ENCODE measurements at places on chromosomes 1 and 21. TPM values are rescaled to one million over a fixed set of nuclear protein-coding genes. Genes with fewer than 3 reads are reported as not detected.

The TRIM45 gene
- 12.7 TPM for total RNA-seq

DNA sequence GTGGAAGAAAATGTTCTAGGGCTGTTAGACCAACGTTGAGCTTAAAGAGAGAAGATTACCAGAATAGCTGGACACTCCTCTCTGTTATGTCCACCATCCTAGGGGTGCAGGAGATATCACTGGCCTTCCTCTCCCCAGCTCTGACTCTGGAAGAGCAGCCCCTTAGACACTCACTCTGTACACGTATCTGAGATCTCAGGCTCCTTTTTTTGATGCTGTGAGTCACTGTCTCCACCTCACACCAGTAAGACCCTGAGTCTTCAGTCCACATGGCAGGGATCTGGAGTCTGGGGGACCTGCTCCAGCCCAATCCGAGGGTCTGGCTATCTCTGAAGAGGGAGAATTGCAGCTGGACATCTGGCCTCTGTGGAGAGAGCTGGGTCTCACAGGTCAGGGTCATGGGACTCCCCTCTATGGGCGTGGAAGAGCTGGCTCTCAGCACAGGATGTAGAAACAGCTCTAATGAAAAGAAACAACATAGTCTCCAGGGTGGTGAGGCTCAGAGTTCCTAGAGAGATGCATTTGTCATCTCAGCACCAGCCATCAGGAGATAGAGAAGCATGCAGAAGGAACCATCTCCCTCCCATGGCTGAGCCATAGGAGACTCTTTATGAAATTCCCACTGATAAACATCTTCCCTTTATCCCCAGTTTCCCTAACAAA, 3.5 kb downstream of the FCRL3 start:
- no peak for DNase-seq
- H3K27me3 ChIP-seq: peaks cover 18% of the 10 kb centered on the region
- H3K27ac ChIP-seq: no peak overlapping the region

DNA sequence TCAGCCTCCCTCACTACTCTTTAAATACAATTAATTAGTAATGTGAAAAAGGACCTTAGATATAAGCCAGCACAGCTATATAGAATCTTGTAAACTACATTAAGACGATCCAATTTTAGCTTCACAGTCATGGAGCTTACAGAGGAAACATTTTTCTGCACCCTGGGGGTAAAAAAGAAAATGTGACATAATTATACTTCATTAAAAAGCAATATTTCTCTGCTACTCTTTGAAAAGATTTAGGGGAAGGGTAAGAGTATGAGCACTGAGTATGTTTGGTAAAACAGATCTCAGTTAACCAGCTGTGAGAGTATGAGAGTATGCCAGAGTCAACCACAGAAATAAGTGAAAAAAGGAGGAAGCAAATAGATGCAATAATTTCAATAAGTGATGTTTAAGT, 1415.9 kb downstream of the PLA2G4A start:
- H3K27me3 ChIP-seq: no peaks in the 10 kb centered on the region
- H3K27ac ChIP-seq: no peak overlapping the region
- no peak for DNase-seq
- H3K36me3 ChIP-seq: no peaks in the 10 kb centered on the region

- H3K4me1 ChIP-seq: peaks cover 8% of the 10 kb centered on the region
- H3K36me3 ChIP-seq: no peaks in the 10 kb centered on the region
- no peaks in the 10 kb centered on the region for H3K27me3 ChIP-seq
- H3K4me3 ChIP-seq: peak overlapping the region; percentile 90
These were observed 28.1 kb downstream of the RABIF start for GRCh38 chr1:202860744-202861419.

DNA sequence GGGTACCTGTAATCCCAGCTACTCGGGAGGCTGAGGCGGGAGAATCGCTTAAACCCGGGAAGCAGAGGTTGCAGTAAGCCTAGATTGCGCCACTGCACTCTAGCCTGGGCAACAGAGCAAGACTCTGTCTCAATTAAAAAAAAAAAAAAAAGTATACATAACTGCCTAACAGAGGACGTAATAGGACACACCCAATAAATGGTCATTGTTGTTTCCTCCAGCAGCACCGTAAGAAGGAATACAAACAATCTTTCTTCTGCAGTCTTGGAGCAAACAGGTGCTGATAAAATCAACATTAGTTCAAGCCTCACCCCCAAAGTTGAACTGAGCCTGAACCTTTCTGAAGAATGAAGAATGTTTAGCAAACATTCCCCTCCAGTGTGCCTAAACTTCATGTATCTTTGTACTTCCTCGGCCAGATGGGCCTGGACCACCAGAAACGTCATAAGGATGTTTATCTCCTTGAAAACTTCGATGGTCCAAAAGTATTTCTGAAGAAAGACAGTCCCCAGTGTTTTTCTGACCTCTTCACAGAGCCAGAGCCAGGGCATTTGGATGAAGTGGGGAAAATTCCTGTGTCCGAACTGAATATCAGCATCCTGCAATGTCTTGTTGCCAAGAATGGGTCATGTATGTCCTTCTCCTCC, 136.8 kb upstream of the F3 start:
- no peak overlapping the region for H3K27ac ChIP-seq
- DNase-seq: no peak
- no peak overlapping the region for H3K4me3 ChIP-seq
- H3K36me3 ChIP-seq: no peaks in the 10 kb centered on the region
- H3K27me3 ChIP-seq: no peaks in the 10 kb centered on the region

The MUL1 gene
- 39.9 TPM for total RNA-seq

GRCh38 chr1:165842023-165842670, 14.7 kb downstream of the UCK2 start:
- DNase-seq: no peak
- H3K4me3 ChIP-seq: no peak overlapping the region
- no peaks in the 10 kb centered on the region for H3K27me3 ChIP-seq
- no peaks in the 10 kb centered on the region for H3K36me3 ChIP-seq
- no peak overlapping the region for H3K27ac ChIP-seq

DNA sequence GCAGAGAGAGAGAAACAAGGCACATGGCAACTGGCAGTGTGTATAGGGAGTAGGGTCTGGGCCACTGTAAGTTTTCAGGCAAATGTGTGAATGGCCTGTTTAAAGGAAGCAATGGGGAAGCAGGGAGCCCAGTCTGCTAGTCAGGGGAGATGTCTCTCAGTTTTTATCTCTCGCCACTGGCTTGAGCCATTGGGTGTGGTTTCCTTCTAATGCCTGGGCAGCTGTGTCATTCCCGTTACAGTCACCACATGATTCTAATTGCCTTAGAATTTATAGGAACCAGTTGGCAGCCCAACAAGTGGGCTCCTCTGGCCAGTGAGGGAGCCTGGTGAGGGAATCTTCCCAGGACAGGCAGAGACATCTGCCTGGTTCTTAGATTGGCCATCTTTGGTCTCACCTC, 182.4 kb downstream of the DISC1 start:
- H3K4me1 ChIP-seq: peaks cover 13% of the 10 kb centered on the region
- no peak for DNase-seq
- H3K4me3 ChIP-seq: no peak overlapping the region

The LUZP1 gene
- 32.6 TPM for total RNA-seq

- H3K27ac ChIP-seq: no peak overlapping the region
- no peak overlapping the region for H3K4me3 ChIP-seq
- DNase-seq: no peak
- H3K4me1 ChIP-seq: peaks cover 55% of the 10 kb centered on the region
- no peaks in the 10 kb centered on the region for H3K36me3 ChIP-seq
These were observed 10.0 kb downstream of the NCF2 start for GRCh38 chr1:183580281-183580682.

DNA sequence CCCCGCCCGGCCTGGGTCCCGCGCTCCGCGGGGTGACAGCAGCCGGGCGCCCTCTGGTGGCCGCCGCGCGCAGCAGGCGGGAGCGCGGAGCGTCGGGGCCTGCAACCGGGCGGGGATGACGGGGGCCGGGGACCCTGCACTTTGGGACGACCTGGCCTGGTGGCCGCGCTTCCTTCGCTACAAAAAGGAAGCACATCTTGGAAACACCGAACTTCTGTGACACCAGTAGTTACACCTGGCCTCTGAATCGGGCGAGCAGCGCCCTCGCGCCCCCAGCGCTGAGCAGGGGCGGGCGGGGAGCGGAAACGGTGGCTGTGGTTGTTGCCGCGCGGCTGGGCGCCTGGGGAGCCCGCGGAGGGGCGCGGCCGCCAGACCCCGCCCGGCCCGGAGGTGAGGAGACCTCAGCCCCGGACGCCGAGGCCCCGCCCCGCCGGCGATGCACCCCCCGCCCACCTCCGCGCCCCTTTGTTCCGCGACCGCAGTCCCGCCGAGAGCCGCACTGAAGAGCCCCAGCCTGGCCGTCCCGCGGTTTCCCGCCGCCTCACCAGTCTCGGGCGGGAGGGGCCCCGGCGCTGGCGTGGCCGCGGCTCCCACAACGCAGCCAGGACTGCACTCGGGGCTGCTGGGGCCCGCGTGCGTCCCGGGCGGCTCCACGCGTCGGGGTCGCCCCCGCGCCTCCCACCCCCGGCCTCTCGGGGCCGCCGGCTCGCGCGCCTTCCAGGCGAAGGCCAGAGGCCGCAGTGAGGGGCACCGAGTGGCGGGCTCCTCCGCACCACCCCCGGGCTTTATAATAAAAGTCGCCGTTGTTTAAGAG, 59.3 kb downstream of the H3-3A start:
- no peaks in the 10 kb centered on the region for H3K27me3 ChIP-seq
- peak; percentile 65 for DNase-seq
- no peaks in the 10 kb centered on the region for H3K36me3 ChIP-seq
- H3K4me1 ChIP-seq: peaks cover 10% of the 10 kb centered on the region

GRCh38 chr21:43767984-43768867, 7.9 kb downstream of the CSTB start:
- H3K4me3 ChIP-seq: no peak overlapping the region
- no peaks in the 10 kb centered on the region for H3K4me1 ChIP-seq
- no peaks in the 10 kb centered on the region for H3K27me3 ChIP-seq
- H3K36me3 ChIP-seq: peaks cover 5% of the 10 kb centered on the region

- no peaks in the 10 kb centered on the region for H3K27me3 ChIP-seq
- H3K27ac ChIP-seq: peak overlapping the region; percentile 51
- H3K4me3 ChIP-seq: no peak overlapping the region
- peaks cover 3% of the 10 kb centered on the region for H3K36me3 ChIP-seq
- DNase-seq: no peak
These were observed 37.2 kb downstream of the ATP2B4 start for GRCh38 chr1:203663821-203664220.

The SLC30A10 gene
- 0.55 TPM for total RNA-seq

DNA sequence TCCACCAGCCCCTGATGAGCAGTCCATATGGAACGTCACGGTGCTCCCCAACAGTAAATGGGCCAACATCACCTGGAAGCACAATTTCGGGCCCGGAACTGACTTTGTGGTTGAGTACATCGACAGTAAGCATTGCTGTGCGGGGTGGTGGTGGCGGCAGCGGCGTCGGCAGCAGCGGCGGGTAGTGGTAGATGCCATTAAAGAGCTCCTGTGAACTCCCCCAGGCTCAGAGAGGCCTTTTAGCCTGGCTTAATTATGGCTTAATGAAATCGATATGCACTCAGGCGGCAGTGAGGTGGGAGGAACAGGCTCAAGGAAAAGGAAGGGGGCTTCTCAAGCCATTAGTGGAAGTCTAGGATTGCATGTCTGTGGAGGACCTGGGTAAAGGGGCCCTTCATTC, 41.9 kb upstream of the CNTN2 start:
- no peaks in the 10 kb centered on the region for H3K27me3 ChIP-seq
- no peak for DNase-seq
- H3K4me1 ChIP-seq: no peaks in the 10 kb centered on the region
- H3K4me3 ChIP-seq: no peak overlapping the region
- no peak overlapping the region for H3K27ac ChIP-seq
- H3K36me3 ChIP-seq: no peaks in the 10 kb centered on the region

DNA sequence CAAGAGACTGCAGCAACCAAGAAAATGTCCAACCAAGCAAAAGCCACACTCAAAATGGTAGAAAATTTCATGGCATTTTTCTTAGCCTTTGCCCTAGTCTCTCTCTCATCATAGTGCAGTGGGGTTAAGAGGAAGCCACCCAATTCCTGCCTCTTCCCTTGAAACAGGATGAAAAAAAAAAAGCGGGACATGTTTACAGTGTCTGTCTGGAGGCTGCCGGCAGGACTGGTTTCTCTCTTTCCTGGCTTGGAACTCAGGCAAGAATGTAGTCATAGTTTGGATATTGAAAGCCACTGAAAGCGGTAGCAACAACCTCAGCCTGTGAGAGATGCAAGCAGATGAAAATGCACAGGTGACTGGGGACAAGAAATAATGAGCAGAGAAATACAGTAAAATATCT, 13.3 kb upstream of the TNFSF18 start:
- no peaks in the 10 kb centered on the region for H3K36me3 ChIP-seq
- H3K27me3 ChIP-seq: no peaks in the 10 kb centered on the region
- H3K4me1 ChIP-seq: no peaks in the 10 kb centered on the region
- no peak for DNase-seq
- H3K4me3 ChIP-seq: no peak overlapping the region
- H3K27ac ChIP-seq: no peak overlapping the region

- no peaks in the 10 kb centered on the region for H3K27me3 ChIP-seq
- H3K4me1 ChIP-seq: peaks cover 30% of the 10 kb centered on the region
- no peak overlapping the region for H3K27ac ChIP-seq
- H3K36me3 ChIP-seq: no peaks in the 10 kb centered on the region
- H3K4me3 ChIP-seq: no peak overlapping the region
These were observed 20.0 kb downstream of the IFFO2 start for GRCh38 chr1:18936471-18936813.

GRCh38 chr21:46431884-46432488, 26.7 kb upstream of the DIP2A start:
- no peaks in the 10 kb centered on the region for H3K4me1 ChIP-seq
- H3K4me3 ChIP-seq: no peak overlapping the region
- H3K36me3 ChIP-seq: peaks cover 86% of the 10 kb centered on the region
- H3K27ac ChIP-seq: no peak overlapping the region
- H3K27me3 ChIP-seq: no peaks in the 10 kb centered on the region

DNA sequence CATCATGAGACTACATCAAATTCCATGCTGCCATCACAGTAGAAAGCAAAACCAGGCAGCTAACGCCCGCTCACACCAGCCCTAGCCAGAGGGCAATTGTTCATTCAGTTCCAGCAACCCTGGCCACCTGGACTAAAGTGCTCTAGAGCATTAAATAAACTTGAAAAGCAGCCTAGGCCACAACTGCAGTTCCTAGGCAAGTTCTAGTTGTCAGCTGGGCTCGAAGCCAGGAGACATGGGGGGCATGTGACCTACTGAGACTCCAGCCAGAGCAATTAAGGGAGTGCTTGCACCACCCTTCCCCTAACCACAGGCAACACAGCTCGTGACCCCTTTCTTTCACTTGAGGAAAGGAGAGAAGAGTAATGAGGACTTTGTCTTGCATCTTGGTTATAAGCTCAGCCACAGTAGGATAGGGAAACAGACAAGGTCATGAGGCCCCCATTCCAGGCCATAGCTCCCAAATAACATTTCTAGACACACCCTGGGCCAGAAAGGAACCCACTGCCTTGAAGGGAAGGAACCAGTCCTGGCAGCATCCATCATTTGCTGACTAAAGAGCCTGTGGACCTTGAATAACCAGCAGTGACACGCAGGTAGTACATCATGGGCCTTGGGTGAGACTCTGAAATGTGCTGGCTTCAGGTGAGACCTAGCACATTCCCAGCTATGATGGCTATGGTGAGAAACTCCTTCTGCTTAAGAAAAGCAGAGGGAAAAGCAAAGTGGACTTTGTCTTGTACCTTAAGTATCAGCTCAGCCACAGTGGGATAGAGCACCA, 77.0 kb downstream of the ZZZ3 start:
- H3K27ac ChIP-seq: no peak overlapping the region
- H3K4me1 ChIP-seq: peaks cover 16% of the 10 kb centered on the region

Measured in heart left ventricle (tissue), 16 donors.